ENCODE measurements at places on chromosomes 4 and X.

- peaks cover 6% of the 10 kb centered on the region for H3K4me1 ChIP-seq
- no peak overlapping the region for H3K27ac ChIP-seq
- peak; percentile 76 for DNase-seq
- no peaks in the 10 kb centered on the region for H3K36me3 ChIP-seq
Observed at GRCh38 chr4:105956569-105956968, 61.3 kb downstream of the NPNT start.

DNA sequence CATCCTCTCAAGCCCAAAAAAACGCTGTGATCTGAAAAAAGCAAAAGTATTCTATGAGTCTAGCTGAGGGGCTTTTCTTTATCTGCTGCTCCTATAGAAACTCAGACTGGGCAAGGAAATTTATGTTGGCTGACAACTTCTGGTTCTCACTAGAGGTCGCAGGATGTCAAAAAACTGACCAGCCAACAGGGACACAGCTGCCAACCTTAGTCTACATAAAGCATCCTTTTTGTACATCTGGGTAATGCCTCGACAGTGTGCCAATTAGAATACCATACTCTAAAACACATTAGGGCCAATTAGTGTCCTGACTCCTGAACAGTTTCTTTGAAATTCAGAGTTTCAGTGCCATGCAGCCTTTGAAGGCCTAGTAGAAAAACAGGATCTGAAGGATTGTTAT lies 8.8 kb upstream of the TLL1 start:
- H3K4me3 ChIP-seq, result no peak overlapping the region
- DNase-seq, result no peak

GRCh38 chrX:110321670-110322069 lies 3.8 kb upstream of the AMMECR1 start:
- H3K27me3 ChIP-seq, result peaks cover 4% of the 10 kb centered on the region
- no peaks in the 10 kb centered on the region for H3K36me3 ChIP-seq
- H3K4me3 ChIP-seq, result no peak overlapping the region
- no peak overlapping the region for H3K27ac ChIP-seq
- H3K4me1 ChIP-seq, result no peaks in the 10 kb centered on the region

- no peak for DNase-seq
- H3K4me1 ChIP-seq, result no peaks in the 10 kb centered on the region
- H3K27me3 ChIP-seq, result no peaks in the 10 kb centered on the region
- H3K36me3 ChIP-seq, result no peaks in the 10 kb centered on the region
Observed at GRCh38 chrX:12488220-12488619, 303.0 kb upstream of the PRPS2 start.

DNA sequence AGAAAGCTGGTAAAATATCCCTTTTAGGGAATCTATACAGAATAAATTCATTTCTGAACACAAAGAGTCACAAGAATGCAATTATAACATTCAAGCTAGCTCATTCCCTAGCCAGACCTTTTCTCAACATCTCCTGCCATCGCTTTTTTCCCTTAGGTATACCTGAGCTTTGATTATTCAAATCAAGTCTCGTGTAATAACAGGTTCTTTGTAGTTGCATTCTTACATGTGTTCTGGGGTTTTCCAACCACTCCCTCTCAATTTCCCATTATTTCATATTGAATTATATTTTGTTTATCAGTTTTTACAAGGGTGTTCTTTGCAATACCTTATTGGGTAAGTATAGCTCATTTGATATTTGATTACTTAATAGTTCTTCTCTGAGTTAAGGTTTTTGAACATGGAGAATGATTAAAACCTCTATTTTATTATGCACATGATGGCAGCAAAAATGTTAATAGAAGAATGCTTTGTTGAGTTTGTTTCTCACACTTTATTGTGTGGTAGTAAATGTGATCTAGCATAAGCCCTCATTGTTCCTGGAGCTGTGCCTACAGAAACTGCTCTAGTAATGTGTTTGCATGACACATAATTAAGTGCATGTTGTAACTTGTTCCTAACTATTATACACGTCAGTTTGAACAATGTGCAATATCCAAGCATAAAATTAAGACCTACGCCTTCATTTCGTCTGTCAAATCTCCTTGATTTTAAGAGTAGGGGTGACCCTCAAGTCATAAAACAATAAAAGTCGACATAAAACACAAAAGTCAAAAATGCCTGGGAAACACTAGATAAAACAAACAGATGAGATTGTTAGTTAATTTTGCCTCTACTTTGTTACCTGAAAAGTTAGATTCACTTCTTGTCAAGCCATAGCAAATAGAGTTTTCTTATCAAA lies 124.0 kb upstream of the POF1B start:
- H3K4me3 ChIP-seq, result no peak overlapping the region
- H3K4me1 ChIP-seq, result no peaks in the 10 kb centered on the region
- H3K27me3 ChIP-seq, result no peaks in the 10 kb centered on the region
- DNase-seq, result no peak
- no peaks in the 10 kb centered on the region for H3K36me3 ChIP-seq

- H3K27ac ChIP-seq, result no peak overlapping the region
- H3K36me3 ChIP-seq, result no peaks in the 10 kb centered on the region
- H3K27me3 ChIP-seq, result no peaks in the 10 kb centered on the region
- no peak overlapping the region for H3K4me3 ChIP-seq
Observed at GRCh38 chr4:13968723-13969122, 341.2 kb upstream of the BOD1L1 start.

GRCh38 chrX:29617725-29618124 lies 597.6 kb upstream of the MAGEB2 start:
- H3K36me3 ChIP-seq, result no peaks in the 10 kb centered on the region
- peak; percentile 36 for DNase-seq
- H3K27me3 ChIP-seq, result no peaks in the 10 kb centered on the region
- H3K4me3 ChIP-seq, result no peak overlapping the region
- no peaks in the 10 kb centered on the region for H3K4me1 ChIP-seq

All from A673 (cell line).